Activated CD4-positive, CD25-positive, alpha-beta regulatory T cell (primary cell): ENCODE measurements at places on chromosomes 5 and 9.

DNA sequence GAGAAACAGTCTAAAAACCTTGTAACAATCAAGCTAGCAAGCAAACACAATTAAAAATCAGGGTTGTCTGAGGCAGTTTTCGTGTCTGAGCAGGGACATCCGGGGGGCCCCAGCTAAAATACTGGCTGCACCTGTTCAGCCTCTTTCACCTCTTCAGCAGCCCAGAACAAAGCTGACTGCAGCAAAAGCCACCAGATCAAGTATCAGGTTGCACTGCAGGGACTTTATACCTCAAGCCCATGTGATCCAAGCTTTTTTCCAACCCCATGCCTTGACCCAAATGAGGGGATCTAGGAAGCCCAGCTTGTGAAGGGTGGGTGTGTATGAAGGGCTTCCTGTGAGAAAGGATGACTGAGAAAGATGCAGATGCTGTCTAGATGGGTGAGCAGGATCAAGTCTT lies 133.4 kb downstream of the SEMA6A start:
- no peak for DNase-seq

- no peak for DNase-seq
These were observed 87.0 kb upstream of the TLE1 start for GRCh38 chr9:81776390-81776789.

GRCh38 chr9:99595796-99596195 lies 225.9 kb upstream of the NR4A3 start:
- DNase-seq: no peak

DNA sequence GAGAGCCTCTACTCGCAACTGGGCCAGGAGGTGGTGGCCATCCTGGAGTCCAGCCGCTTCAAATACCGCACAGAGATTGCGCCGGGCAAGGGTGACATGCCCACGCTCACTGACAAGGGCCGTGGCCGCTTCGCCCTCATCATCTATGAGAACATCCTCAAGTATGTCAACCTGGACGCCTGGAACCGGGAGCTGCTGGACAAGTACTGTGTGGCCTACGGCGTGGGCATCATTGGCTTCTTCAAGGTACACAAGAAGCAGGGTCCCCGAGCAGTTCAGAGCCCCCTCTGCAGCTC lies 13.5 kb downstream of the NDST1 start:
- DNase-seq: no peak

- DNase-seq: no peak
These were observed 15.3 kb downstream of the NOTCH1 start for GRCh38 chr9:136530461-136531089.

DNA sequence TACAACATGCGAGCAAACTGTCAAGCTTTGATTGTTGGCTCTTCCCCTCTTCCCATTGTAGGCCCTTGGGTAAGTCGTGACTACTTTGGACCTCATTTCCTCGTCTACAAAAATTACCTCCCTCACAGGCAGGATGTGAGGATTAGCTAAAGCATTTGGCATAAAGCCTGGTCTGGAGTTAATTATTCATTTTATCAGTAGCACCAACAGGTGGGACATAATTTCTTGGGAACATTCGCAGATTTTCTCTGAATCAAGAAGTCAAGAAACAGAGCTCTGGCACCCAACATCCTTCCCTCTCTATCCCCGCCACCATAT lies 39.9 kb upstream of the SEMA6A start:
- DNase-seq: no peak

DNA sequence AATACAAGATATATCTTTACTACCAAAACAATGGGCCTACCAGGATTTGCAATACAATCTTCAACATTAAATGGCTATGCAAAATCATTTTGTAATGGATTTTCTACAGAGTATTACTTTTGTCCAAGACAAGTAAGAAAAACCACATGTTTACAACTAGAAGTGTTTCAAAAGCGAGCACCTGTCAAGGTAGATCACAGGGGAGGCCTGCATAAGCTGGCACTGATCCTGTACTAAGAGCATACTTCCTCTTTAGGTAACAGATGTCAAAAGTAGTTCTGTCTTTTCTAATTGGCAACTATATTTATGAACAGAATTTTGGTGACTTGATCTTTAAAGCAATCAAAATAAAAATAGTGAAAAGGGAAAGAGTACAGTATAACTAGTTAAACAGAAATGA lies 249.0 kb downstream of the MLLT3 start:
- DNase-seq: no peak

DNA sequence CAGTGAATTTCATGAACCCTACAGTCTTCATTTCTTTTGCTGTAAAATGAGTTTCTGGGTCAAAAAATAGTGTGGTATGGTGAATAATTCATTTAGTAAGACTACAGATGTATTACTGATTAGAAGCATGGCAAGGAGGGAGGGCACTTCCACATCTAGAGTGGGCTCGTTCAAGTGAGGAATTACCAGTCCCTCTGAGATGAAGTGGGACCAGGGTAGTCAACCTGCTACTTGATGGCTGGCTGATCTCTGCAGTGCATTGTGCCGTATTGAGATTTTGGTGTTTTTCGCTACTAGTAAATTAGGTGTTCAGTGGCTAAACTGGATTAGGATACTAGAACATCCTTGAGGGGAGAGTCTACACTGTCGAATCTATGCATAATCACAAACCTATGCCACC lies 10.8 kb downstream of the CDC37L1 start:
- DNase-seq: no peak

DNA sequence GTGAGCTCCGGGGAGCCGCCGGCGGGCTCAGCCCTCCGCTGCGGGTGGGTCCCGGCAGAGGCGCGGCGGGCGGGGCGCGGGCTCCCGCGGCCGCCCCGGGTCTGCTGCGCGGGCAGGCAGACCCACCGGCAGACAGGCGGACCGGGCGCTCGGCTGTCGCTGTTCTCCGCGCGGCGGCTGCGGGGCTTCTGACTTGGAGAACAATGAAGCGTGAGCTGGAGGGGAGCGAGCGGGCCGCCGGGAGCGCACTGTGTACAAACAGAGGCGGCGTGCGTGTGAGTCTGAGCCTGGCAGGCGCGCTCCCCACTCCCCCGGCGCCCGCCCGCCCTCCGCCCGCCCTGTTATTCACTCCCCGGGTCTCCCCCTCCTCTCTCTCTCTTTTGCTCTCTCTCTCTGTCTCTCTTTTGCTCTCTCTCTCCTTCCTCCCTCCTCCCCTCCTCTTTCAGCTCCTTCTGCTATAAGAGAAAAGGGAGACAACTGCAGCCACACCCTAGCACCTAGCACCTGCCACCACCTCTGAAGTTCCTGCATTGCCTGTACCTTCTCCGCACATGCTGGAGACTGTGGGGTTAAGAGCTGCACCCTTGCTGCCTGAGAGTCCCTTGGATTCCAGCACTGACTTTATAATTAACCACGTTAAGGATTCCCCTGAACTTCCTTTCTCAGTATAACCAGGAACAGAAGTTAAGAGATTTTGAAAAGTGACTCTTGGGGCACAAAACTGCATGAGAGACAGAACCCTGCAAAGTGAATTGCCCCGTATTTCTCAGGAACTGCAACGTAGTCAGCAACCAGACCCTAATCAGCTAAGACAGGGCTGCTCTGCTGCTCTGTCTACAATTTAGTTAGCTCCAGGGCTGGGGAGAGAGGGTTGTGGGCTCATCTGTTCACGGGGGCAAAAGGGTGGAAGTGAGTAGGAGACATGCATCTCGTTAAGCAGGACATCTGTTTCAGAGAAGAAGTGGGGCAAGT lies at the start of gene EDIL3:
Gene EDIL3, minus strand, starts transcription at position 277 of the 972 bp plus-strand sequence. CDS start 506 bp downstream, outside the sequence.
- DNase-seq: no peak

- no peak for DNase-seq
These were observed 3.9 kb upstream of the FBP1 start for GRCh38 chr9:94643176-94643575.

- DNase-seq: no peak
These were observed 843 bp downstream of the BSPRY start for GRCh38 chr9:113350107-113350661.

- no peak for DNase-seq
These were observed 840.3 kb upstream of the SEMA6A start for GRCh38 chr5:117414926-117415325.

DNA sequence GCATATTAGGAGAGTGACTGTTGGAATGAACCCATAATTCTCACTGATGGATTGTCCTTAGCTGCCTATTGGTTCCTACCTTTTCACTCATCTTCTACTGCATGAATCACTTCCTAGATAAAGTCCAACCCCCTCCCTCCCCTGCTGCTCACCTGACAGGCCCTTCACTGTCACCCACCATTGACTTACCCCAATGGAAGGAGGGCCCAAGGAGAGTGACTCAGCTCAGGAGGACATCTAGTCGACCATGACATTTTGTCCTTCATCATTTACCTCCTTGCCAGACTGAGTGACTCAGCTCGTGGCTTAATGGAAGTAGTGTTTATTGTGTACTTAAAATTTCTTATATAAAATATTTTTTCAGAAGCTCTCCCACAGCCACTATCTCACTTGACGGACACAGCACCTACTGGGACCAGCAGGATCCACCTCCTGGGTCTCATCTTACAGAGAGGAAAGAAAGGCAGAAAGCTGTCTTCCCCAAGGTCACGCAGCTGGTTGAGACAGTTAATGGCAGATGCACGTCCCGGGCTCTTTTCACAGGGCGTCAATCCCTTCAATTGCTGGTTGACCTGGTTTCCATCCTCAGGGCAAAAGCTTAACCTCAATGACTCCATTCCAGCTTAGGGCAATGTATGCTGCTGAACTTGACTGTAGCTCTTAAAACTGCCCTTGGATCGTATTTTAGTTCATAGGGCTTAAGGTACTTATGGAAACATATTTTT lies 142.3 kb downstream of the MARCHF11 start:
- DNase-seq: no peak

DNA sequence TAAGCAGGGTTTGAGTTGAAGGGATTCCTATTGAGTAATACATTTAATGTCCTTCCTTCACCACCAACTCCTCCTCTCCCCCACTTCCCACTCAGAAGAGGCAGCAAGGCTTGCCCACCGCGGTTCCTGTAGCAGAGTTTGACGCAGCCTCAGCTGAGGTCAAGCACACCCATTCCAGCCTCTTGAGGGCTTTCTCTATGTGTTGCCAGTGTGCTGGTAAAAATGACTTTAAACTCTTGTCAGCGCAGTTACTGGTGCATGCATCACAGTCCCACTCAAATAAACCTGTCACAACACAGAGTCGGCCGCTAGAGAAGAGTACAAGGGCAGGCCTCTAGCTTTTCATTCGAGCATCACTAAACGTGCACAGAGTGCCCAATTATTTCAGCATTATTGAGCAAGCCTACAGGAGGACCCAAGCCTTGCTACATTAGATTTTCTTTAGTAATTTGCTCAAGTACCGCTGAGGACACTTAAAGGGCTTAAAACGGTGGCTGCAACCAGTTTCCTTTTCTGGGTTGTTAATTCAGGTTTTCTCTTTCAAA lies 79.6 kb downstream of the TLE4 start:
- no peak for DNase-seq
